Myocyte (in vitro differentiated cells): ENCODE measurements at places on chromosomes 16 and 17. TPM values are rescaled to one million over a fixed set of nuclear protein-coding genes. Genes with fewer than 3 reads are reported as not detected.

DNA sequence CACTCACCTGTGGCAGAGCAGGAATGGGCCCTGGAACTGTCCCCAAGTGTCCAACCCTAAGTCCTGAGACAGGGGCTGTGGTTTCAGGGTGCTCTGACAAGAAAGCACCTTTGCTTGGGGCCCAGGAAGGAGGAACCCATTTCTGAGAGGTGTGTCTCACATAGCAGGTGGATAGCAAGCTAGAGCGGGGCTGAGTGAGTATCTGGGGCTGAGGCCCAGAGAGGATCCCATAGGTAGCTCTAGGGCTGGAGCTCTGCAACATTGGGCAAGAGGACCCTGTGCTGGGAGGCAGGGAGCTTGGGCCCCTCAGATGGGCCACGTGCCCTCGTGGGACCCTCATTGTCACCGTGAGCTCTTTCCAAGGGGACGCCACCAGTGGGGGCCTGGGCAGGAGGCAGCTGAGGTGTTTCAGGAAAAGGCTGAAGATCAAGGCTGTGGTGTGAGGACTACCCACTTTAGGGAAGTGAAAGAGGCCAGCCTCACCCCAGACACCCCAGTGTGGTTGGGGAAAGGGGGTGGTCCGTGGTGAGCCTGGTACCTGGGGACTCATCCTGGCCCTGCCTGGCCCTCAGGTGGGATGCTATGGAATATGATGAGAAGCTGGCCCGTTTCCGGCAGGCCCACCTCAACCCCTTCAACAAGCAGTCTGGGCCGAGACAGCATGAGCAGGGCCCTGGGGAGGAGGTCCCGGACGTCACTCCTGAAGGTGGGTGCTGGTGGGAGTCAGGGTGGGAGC lies 5.3 kb downstream of the DEF8 start:
- DNase-seq: no peak

- DNase-seq: no peak
These were observed 17.1 kb downstream of the GNA13 start for GRCh38 chr17:65039336-65039988.

GRCh38 chr17:8665684-8666083 lies 35.2 kb upstream of the MYH10 start:
- no peak for DNase-seq

KIF18B gene
- total RNA-seq: 0.03 TPM in 1 of 2 replicates, not detected in the other

DNA sequence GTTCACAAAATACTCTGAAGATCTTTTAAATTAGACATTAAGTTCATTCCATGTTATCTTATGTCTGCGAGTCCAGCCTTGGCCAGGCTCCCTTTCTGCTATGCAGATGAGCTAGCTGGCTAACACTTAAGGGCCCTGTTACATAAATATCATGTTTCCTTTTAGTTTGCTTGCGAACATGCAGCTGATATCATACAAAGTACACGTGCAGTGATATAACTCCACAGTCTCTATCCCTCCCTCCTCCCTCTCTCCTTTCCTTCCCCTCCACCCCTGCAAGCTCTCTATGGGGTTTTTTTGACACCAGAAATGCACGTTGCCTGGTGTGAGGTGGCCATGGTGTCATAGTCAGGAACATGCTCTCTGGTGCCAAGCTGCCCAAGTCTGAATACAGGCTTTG lies 46.1 kb downstream of the ARHGAP17 start:
- no peak for DNase-seq

DNA sequence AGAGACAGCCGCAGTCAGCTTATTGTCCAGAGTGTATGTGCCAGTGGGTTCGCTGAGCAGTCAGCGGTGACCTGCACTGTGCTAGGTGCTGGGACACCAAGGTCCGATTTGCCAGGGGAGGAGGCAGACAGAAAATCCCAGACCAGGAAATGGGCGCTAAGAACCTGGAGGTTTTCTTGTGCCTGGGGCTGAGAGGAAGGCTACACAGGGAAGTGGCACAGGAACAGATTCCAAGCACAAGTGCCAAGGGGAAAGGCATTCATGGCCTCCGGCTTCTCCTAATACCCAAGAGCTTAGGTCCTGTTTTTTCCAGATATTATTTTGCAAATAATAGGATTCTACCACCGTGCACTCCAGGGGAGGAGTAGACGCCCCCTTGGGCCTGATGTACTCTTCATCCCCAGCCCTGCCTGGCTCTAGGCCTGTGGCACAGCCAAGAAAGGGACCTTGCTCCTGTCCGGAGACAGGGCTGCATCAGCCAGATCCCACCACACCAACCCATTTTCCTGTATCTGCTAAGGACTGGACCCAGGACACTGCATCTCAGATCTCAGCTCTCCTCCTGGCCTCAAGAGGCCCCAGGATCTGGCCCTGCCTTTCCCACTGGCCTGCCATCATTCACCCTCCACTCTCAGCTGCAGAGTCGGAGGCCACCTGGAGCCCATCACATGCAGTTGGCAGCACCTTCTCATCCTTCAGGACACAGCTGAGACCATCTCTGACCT lies 187.2 kb downstream of the NTN1 start:
- DNase-seq: no peak
